Colonic mucosa (tissue), 4 donors: ENCODE measurements at places on chromosomes 5 and 9.

GRCh38 chr5:411728-412127 lies 31.2 kb upstream of the EXOC3 start:
- H3K4me3 ChIP-seq, result no peak overlapping the region
- H3K36me3 ChIP-seq, result no peaks in the 10 kb centered on the region
- no peak for DNase-seq
- H3K27me3 ChIP-seq, result no peaks in the 10 kb centered on the region
- H3K27ac ChIP-seq, result no peak overlapping the region
- H3K4me1 ChIP-seq, result peaks cover 4% of the 10 kb centered on the region

- H3K27me3 ChIP-seq, result no peaks in the 10 kb centered on the region
- H3K36me3 ChIP-seq, result no peaks in the 10 kb centered on the region
- no peak overlapping the region for H3K4me3 ChIP-seq
- DNase-seq, result no peak
- H3K27ac ChIP-seq, result no peak overlapping the region
These were observed 18.4 kb upstream of the CDKN2AIPNL start for GRCh38 chr5:134430001-134430569.

DNA sequence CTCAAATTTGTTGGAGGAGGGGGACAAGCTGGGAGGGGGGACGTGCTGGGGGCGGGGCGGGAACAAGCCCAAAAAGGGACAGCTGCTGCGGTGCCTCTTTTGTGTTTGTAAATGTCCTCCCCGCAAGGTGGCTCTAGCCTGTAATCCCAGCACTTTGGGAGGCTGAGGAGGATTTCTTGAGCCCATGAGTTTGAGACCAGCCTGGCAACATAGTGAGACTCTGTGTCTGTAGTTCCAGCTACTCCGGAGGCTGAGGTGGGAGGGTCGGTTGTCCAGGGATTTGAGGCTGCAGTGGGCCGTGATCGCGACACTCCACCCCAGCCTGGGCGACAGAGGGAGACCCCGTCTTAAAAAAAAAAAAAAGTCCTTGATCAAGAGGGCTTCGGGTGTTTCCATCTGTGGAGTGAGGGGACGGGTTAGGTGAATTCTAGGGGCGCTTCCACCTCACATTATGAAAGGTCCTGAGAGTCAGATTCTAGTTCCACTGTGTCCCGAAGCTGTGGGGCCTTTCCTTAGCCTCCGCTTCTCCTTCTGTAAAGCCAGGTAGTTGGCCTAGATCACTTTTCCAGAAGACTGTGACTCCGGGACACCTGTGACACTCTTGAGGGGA lies 779 bp upstream of the CTNNA1 start:
- H3K4me3 ChIP-seq, result peak overlapping the region; percentile 93
- peak; percentile 51 for DNase-seq
- H3K36me3 ChIP-seq, result no peaks in the 10 kb centered on the region
- H3K27ac ChIP-seq, result peak overlapping the region; percentile 100

DNA sequence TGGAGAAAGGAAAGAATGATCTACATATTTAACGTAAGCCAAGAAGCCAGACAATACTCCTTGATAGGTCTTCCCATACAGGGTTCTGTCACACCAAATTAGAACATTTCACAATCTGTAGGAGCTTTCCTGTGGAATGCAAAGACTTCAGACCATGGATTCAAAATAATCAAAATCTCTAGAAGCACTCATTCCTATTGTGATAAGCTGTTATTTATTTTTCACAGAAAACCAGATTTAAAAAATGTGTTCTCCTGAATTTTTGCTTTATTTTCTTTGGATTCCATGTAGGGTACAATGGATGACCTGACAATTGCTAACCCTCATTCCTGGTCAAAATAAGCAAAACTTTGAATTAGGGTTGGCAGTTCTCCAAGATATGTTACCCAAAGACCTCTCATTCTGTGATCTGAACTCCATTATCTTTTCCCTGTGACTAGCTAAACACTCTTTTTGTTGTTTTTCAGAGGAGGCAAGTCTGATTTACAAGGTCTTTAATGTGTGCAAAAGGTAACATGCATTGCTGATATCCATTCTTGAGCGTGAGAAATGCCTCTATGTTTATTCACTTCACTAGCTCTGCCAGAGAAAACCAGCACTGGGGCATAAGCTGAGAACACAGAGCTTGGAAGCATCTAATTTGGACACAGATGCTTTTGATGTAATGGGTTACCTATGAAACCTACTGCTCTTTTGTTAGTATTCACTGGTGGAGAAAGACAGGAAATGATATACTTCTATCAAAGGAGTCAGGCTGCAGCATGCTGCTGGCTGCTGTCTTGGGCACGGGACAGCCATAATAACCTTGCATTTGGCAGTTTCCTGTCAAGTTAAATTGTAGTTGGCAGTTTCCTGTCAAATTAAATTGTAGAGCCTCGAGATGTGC lies 31.4 kb downstream of the ACTBL2 start:
- no peaks in the 10 kb centered on the region for H3K4me1 ChIP-seq
- H3K27me3 ChIP-seq, result no peaks in the 10 kb centered on the region
- H3K27ac ChIP-seq, result no peak overlapping the region
- DNase-seq, result no peak
- H3K36me3 ChIP-seq, result no peaks in the 10 kb centered on the region

DNA sequence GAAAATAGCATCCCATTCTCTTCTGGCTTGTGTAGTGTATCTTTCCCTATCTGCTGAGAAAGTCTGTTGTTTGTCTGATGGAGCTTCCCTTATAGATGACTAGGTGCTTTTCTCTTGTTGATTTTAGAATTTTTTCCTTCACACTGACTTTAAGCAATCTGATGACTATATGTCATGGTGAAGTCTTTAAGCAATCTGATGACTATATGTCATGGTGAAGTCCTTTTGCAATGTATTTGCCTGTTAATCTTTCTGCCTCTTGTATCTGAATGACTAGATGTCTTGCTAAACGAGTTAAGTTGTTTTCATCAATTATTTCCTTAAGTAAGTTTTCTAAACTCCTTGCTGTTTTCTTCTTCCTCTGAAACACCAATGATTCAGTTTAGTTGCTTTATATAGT lies 80.5 kb downstream of the RNF130 start:
- H3K36me3 ChIP-seq, result no peaks in the 10 kb centered on the region
- no peaks in the 10 kb centered on the region for H3K4me1 ChIP-seq
- no peak overlapping the region for H3K4me3 ChIP-seq
- no peak for DNase-seq
- no peak overlapping the region for H3K27ac ChIP-seq

GRCh38 chr9:127651697-127652610 lies 39.9 kb downstream of the STXBP1 start:
- H3K27me3 ChIP-seq, result no peaks in the 10 kb centered on the region
- no peak overlapping the region for H3K4me3 ChIP-seq
- no peaks in the 10 kb centered on the region for H3K4me1 ChIP-seq

GRCh38 chr9:81266086-81266485 lies 423.3 kb downstream of the TLE1 start:
- H3K36me3 ChIP-seq, result no peaks in the 10 kb centered on the region
- H3K27ac ChIP-seq, result no peak overlapping the region
- no peaks in the 10 kb centered on the region for H3K27me3 ChIP-seq
- no peak for DNase-seq
- H3K4me3 ChIP-seq, result no peak overlapping the region

DNA sequence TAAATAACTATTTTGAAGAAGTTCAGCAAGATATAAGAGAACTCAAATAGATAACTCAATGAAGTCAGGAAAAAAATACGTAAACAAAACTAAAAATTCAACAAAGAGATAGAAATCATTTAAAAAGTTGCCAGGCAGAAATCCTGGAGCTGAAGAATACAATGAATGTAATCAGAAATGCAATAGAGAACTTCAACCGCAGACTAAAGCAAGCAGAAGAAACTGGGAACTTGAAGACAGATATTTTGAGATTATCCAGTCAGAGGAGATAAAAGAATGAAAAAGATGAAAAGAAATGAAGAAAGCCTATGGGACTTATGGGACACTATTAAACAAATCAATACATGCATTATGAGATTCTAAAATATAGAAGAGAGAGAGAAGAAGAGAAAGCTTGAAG lies 129.1 kb upstream of the LPAR1 start:
- H3K4me1 ChIP-seq, result no peaks in the 10 kb centered on the region
- DNase-seq, result no peak
- H3K36me3 ChIP-seq, result no peaks in the 10 kb centered on the region
- no peak overlapping the region for H3K4me3 ChIP-seq
- no peaks in the 10 kb centered on the region for H3K27me3 ChIP-seq

DNA sequence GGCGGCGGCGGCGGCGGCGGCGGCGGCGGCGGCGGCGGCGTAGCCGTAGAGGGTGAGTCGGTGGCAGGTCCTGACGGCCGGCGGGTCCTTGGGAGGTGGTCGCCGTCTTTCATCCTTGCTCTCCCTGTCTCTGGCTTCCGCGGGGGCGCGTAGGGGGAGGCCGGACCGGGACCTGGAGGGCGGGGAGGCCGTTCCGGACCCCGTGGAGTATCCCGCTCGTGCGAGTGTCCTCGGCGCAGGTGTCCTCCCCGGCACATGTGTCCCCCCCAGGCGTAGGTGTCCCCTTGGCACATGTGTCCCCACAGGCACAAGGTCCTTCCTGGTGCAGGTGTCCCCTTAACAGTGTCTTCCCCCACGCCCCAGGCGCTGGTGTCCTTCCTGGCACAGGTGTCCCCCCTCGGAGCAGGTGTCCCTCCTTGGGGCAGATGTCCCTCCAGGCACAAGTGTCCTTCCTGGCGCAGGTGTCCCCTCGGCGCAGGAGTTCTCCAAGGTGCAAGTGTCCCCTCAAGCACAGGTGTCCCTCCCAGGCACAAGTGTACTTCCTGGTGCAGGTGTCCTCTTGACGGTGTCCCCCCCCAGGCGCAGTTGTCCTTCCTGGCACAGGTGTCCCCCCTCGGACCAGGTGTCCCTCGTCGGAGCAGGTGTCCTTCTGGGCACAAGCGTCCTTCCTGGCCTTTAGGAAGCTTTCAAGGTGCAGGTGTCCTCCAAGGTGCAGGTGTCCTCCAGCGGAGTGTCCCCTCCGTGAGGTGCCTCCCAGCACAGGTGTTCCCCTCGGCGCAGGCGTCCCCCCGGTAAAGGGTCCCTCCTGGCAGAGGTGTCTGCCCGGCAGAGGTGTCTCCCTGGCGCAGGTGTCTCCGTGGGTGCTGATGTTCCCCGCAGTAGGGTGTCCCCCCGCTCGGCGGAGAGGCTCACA lies 519 bp downstream of the EXOC3 start:
- H3K4me1 ChIP-seq, result no peaks in the 10 kb centered on the region
- H3K27ac ChIP-seq, result peak overlapping the region; percentile 74
- DNase-seq, result peak; percentile 34
- H3K27me3 ChIP-seq, result no peaks in the 10 kb centered on the region
- peak overlapping the region; percentile 93 for H3K4me3 ChIP-seq

- H3K4me1 ChIP-seq, result no peaks in the 10 kb centered on the region
- H3K27me3 ChIP-seq, result no peaks in the 10 kb centered on the region
- H3K27ac ChIP-seq, result no peak overlapping the region
- no peaks in the 10 kb centered on the region for H3K36me3 ChIP-seq
- H3K4me3 ChIP-seq, result no peak overlapping the region
These were observed 315.2 kb downstream of the PSAT1 start for GRCh38 chr9:78612091-78612490.

DNA sequence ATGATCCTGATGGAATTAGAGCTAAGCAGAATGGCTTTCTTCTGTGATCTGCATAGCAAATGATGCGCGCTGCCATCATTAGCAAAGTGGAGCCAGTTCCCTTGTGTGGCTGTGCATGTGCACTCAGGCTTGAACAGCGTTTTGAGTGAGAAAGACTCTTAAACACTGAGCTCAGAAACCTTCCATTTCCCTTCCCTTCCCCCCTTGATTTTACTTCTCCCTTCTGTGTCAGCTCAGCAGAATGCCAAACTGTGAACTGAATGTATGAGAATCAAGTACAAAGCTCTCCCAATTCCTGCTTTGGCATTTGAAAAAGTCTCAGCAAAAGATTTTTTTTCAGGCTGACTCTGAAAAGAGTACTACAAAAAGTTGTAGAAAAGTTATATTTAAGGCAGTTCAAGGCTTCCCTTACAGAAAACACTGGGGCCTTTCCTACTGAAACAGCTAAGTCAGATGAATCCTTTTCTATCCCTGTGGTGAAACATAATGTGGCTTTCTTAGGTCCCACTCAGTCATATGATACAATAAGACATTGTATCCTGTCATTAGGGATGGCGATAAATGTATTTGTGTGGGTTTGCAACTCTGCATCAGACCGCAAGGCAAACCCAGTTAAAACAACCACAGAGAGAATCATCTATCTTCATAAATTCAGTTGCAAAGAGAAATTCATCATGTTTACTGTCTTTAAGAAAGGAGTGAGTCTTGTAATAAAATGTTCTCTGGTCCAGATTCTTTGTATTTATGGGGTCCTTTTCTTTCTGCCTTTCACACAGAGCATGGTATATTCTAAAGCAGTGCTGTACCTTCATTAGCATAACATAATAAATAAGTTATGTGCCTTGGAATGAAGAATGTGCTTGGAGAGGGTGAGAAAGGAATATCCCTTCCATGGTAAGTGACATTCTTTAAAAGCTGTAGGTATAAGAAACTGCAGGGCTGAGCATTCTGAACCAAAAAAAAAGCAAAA lies 222.6 kb downstream of the CAAP1 start:
- no peaks in the 10 kb centered on the region for H3K36me3 ChIP-seq
- H3K4me3 ChIP-seq, result no peak overlapping the region
- no peaks in the 10 kb centered on the region for H3K27me3 ChIP-seq
- H3K4me1 ChIP-seq, result no peaks in the 10 kb centered on the region
- H3K27ac ChIP-seq, result no peak overlapping the region
- no peak for DNase-seq

- H3K36me3 ChIP-seq, result no peaks in the 10 kb centered on the region
- H3K27ac ChIP-seq, result no peak overlapping the region
- no peak for DNase-seq
- no peaks in the 10 kb centered on the region for H3K4me1 ChIP-seq
- H3K27me3 ChIP-seq, result no peaks in the 10 kb centered on the region
- no peak overlapping the region for H3K4me3 ChIP-seq
These were observed 29.8 kb downstream of the AHRR start for GRCh38 chr5:351084-351920.

GRCh38 chr5:124998520-124998919 lies 252.1 kb upstream of the ZNF608 start:
- H3K4me3 ChIP-seq, result no peak overlapping the region
- no peaks in the 10 kb centered on the region for H3K27me3 ChIP-seq
- no peaks in the 10 kb centered on the region for H3K36me3 ChIP-seq
- H3K4me1 ChIP-seq, result no peaks in the 10 kb centered on the region

GRCh38 chr9:137388589-137389427 lies 34.2 kb downstream of the EXD3 start:
- no peaks in the 10 kb centered on the region for H3K27me3 ChIP-seq
- H3K4me3 ChIP-seq, result no peak overlapping the region
- DNase-seq, result no peak
- H3K27ac ChIP-seq, result no peak overlapping the region
- no peaks in the 10 kb centered on the region for H3K36me3 ChIP-seq

DNA sequence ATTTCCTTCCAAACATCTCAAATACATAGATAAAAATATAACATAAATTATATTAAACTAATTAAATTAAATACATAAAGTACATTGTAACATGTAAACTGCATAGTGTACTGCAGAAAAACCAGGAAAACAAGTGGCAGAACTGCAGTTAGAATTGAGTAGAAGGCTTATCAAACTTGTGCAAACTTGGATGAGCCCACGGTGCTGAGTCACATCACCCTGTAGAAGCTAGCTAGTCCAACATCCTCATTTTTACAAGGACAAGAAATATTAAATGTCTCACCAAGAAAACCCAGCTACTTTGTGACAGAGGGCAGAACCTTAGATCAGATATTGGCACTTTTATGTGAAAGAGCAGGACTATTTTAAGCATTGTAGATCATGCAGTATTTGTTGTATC lies 807.9 kb upstream of the NUDT12 start:
- no peaks in the 10 kb centered on the region for H3K27me3 ChIP-seq
- H3K4me1 ChIP-seq, result no peaks in the 10 kb centered on the region
- H3K4me3 ChIP-seq, result no peak overlapping the region
- DNase-seq, result no peak
